Ureter (tissue), 1 donor: ENCODE measurements at places on chromosomes 7 and 10. TPM values are rescaled to one million over a fixed set of nuclear protein-coding genes. Genes with fewer than 3 reads are reported as not detected.

PDE6C gene
- total RNA-seq: not detected

RAMP3 gene
- total RNA-seq: 47.2 TPM

SLC39A12 gene
- total RNA-seq: 0.13 TPM

VWA2 gene
- total RNA-seq: 5.1 TPM

CCNY gene
- 61.5 TPM for total RNA-seq

PNLIPRP1 gene
- not detected for total RNA-seq

TMEM248 gene
- total RNA-seq: 128 TPM

OR2A12 gene
- total RNA-seq: not detected

MTURN gene
- total RNA-seq: 27.7 TPM

DNA sequence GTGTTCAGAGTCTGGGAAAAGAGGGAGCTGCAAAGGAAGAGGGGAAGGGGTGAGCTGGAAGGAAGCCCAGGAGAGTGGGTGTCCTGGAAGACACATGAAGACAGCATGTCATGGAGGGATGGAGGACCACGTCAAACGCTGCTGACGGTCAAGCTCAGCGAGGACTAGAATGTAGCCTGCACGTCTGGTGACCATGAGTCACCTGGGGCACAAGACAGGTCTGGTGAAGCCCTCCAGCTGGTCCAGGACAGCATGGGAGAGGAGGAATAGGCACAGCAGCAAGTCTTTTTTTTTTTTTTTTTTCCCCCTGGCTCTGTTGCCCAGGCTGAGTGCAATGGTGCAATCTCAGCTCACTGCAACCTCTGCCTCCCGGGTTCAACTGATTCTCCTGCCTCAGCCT is 19.6 kb upstream of the AMZ1 start:
- DNase-seq: no peak

DNA sequence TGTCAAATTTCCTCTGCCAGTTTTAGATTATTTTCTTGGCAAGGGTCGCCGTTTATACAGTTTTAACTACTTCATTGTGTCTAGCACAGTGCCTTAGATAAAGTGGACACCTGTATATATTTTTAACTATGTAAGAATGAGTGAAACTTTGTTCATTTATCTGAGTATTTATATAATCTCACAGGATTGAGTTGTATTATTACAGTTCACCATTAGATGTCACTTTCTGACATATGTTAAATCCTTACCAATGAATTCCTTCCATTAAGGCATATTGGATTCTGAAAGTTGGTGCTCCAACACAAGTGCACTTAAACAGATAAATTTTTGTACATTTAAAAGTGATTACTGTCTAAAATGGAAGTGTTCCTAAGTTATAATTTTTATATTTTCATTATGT is 43.0 kb downstream of the ZMYND11 start:
- no peak for DNase-seq

- DNase-seq: no peak
These were observed 95.9 kb downstream of the DNMBP start for GRCh38 chr10:99913831-99914235.

- no peak for DNase-seq
These were observed 522.4 kb downstream of the PARD3 start for GRCh38 chr10:34292675-34293074.

DNA sequence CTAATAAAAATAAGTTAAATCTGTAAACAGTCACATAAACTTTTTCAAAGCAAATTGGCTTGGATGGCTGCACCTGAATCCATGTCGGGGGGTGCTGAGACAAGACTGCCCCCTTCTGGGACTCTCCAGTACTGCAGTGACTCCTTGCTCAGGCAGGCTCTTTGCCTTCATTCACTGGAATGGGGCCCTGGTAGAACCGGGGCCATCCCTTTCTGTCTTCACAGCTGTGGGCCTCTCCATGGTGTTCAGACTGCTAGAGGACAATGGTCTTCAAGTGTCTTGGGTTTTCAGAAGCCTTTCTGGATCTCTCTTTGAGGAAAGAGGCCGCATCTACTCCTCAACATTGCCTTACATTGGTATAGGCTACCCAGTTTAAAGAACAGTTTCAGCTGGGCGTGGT is 16.1 kb upstream of the IMPDH1 start:
- DNase-seq: peak; percentile 75

DNA sequence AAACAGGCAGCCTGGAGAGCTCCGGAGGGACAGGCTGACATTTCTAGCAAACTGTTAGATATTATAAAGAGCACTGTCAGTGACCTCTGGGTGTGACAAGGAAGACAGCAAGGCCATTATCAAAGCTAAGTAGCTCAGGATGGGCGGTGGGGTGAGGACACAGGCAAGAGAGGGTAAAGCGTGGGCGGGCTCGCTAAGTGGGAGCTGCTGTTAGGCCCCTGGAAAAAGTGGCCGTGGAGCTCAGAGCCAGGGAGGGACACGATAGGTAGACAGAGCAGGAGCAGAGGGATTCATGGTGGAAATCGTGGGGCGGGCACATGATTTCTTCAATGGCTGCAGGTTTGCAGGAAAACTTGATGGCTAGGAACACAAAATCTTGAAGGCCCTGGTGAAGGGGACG is 51.4 kb upstream of the NPS start:
- DNase-seq: no peak

GRCh38 chr7:83613232-83613631 is 35.7 kb downstream of the SEMA3E start:
- no peak for DNase-seq

DNA sequence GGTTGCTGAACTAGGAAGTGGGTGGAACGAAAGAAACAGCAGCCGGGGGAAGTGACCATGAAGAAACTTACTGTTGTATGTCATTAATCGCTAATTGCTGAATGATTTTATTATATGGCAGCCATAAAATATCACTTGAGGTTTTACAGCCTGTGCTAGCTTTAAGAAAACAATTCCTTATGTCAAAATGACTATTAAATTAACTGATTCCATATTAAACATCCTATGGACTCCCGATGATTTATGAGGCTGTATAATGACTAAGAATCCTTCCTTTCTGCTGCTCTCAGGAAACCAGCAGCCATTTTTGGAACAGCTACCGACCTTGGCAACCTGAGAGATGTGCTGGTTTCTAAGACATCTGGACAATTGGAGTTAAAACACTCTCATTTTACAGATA is 421.9 kb downstream of the SORCS3 start:
- DNase-seq: no peak

DNA sequence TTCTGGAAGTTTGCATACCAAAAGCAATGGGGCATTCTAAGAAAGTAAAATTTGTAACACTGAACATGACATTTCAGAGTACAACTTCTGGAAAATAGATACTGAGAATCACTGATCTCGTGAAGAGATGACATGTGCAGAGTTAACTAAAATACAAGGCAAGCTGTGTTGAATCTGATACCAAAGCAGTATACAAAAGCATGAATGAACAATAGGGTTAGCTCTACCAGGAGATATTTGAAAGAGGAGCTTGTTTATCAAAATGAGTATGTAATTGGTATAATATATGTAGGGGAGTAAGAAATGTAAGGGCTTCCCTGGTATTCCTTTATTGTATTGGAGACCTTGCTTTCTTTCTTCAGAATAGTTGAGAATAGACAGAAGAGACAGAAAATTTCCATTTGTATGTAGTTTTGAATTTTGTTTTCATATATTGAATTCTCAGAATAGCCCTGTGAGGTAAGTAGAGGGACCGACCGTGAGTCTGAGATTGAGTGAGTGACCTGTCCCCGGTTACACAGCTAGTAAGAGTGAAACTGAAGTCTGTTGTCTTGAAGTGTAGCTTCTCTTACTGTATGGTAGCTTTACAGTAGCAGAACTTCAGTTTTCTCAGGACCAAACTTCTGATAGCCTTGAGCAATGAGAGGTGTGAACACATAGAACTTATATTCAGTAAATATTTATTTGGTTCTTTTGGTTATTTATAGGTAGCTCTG is 5.0 kb downstream of the HBP1 start:
- no peak for DNase-seq

- no peak for DNase-seq
These were observed 64.4 kb upstream of the SKAP2 start for GRCh38 chr7:26928703-26929347.

DNA sequence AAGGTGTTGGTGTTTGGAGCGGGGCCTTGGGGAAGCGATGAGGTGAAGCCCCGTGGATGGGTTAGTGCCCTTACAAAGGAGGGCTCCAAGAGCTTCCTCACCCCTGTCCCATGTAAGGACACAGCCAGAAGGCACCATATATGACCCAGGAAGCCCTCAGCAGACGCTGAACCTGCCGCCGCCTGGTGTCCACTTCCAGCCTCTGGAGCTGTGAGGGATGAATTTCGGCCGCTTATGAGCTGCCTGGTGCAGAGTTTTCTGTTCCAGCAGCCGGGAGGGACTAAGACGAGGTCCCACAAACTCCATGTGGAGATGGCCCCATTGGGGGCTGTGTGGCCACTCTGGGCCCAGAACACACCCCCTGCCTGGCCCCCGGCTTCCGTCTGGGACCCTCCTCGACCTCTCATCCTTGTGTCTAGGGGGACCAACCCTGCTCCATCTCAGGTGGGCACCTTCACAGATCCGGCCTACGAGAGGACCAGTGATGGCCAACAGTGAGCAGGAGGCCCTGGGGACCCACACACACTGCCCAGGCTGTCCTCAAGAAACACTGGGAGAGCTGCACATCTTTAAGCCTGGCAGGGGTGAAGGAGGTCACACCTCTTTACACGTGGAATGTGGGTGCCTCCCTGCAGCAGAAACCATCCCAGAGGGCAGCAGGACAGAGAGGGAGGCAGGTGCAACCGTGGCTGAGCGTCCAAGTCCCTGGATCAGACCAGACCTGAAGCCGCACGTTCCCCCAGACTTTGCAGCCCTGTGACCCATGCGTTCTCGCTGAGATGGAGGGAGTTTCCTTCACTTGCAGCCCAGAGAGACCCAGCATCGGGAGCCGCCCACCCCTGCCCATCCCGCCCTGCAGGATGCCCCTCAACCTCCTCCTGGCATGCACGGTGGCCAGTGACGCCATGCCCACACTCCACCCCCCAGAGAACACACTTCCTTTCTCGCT is 96.1 kb downstream of the PDGFA start:
- no peak for DNase-seq

DNA sequence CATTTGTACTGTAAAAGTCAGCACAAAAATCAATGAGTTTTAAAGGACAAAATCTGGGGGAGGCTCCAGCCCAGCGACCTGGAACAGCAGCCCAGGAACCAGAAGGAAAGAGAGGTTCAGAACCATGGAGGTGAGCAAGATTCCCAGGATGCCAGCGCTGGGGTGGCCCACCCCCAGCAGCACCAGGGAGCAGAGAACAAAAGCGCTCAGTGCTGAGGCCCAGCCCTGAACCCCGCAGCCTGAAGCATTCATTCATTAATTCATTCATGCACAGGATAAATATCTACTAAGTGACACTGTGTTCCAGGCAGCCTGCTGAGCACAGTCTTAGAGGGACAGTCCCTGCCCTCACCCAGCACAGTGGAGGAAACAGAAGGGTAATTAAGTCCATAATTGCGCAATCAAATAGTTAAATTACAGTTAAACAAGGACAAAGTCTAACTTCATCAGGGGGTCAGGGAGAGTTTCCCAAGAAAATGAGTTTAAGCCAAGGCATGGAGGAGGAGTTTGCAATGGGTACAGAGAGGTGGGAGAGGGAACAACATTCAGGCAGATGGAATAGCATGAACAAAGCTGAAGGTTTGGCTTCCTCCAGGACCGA is 202.3 kb downstream of the GRID1 start:
- no peak for DNase-seq

DNA sequence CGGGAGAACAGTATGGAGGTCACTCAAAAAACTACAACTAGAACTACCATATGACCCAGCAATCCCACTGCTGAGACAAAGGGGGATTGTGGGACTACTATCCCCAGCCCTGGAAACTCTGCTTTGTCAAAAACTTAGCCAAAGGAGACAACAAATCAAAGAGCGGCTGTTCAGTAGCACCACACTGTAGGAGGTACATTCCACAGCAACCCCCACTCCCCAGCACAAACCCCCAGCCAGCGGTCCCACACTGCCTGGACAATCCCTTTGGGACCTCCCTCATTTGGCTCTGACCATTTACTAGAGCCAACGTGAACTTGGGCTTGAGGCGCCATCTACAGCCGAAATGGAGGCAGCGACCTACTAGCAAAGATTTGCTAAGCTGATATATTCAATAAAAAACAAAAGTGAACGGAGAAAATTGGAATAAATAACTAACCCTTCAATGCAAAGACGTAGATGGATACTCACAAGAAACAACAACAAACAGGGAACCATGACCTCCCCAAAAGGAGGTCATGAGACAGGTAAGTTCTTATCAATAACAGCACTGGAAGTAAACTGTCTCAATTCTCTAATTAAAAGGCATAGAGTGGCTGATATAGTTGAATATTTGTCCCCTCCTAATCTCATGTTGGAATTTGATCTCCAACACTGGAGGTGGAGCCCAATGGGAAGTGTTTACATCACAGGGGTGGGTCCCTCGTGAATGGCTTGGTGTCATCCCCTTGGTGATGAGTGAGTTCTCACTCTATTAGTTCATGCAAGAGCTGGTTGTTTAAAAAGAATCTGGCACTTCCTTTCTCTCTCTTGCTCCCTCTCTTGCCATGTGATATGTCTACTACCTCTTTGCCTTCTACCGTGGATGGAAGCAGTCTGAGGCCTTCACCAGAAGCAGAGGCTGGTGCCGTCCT is 119.0 kb upstream of the KCNMA1 start:
- DNase-seq: no peak

GRCh38 chr7:48245751-48246472 is 74.7 kb downstream of the ABCA13 start:
- DNase-seq: no peak

DNA sequence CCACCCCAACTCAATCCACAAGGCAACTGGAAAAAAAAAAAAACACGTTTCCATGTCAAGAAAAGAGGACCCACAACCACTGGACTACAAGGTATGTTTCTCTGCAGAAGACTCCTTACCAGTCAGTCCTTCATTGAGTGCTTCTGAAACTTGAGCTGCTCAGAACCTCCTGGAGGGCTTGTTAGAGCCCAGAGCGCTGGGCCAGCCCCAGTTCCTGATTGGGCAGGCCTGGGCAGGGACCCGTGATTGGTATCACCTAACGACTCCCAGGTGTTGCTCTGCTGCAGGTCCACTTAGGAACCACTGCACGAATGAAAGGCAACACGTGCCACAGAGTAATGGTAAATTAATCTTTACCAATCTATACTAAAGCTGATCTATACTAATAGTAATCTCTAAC is 473 bp upstream of the CCDC201 start:
- DNase-seq: no peak
